ENCODE measurements at places on chromosomes 3 and 15. TPM values are rescaled to one million over a fixed set of nuclear protein-coding genes. Genes with fewer than 3 reads are reported as not detected.

DNA sequence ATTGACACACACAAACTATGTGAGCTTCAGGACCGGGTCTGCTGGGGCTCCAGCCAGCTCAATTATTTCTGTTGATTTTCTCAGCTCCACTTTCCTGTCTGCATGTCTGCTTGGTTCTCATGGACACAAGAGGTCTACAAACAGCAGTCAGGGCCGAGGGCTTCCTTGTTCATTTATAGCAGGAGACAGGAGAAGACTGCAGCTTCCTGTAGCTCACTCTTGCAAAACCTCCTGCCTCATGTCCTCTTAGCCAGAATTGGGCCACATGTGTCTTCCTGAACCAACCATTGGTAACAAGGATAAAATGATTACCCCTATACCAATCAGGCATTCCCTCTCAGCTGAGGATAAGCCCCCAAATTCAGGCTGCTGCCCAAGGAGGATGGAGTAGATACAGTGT lies 182.8 kb downstream of the TLE3 start:
- H3K4me1 ChIP-seq = no peaks in the 10 kb centered on the region
- H3K36me3 ChIP-seq = no peaks in the 10 kb centered on the region
- H3K4me3 ChIP-seq = no peak overlapping the region
- H3K27me3 ChIP-seq = no peaks in the 10 kb centered on the region

DNA sequence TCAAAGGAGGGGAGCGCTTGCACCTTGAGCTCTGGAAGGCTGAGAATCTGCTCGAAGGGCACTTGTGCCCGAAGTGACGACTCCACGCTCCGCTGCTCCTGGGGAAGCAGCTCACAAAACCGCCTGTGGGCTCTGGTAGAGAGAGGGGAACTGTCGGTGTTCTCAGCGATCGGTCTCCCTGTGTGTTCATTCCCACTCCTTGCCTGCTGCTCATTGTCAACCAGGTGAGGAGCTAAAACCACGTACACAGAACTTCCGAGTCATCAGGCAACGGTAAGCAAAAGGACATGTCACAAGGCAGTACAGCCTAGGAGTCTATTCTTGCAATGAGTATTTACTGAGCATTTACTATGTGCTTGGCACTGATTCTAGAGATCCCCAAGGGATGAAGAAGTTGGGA lies 1.5 kb downstream of the CIB1 start:
- peaks cover 8% of the 10 kb centered on the region for H3K36me3 ChIP-seq
- H3K27me3 ChIP-seq = no peaks in the 10 kb centered on the region
- peak overlapping the region; percentile 89 for H3K4me3 ChIP-seq
- no peak for DNase-seq

DNA sequence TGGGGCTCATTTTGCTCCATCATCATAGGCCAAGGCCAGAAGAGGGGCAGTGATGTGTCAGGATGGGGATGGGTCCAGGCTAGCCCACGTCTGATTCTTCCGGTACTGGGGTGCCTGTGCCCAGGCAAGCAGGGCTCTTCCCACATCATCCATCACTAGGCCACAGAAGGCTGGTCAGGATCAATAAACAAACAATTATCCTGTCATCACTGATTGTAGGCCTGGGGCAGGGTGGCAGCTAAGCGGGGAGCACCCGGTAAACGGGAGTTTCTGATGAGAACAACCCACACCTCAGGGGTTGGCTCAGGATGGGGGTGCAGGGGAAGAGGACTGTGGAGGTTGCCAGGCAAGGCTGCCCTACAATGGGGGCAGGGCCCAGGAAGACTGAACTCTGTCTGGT lies 18.1 kb upstream of the CACNA2D2 start:
- DNase-seq = no peak
- H3K4me1 ChIP-seq = peaks cover 18% of the 10 kb centered on the region
- peaks cover 11% of the 10 kb centered on the region for H3K27me3 ChIP-seq
- H3K4me3 ChIP-seq = no peak overlapping the region
- H3K27ac ChIP-seq = no peak overlapping the region

DNA sequence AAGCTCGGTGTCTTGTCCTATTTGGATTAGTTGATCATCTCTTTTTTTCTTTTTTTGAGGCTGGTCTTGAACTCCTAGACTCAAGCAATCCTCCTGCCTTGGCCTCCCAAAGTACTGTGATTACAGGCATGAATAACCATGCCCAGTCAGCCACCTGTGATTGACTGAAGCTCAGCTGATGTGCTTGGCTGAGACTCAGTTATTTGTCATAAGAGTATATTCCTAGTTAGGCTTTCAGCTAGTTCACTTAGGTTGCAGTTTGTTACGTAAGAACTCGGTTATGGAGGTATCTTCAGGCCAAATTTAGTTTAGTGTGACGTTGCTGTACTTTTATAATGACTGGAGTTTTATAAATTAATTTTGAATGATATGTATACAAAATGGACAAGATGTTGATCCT lies 365.0 kb downstream of the SV2B start:
- no peaks in the 10 kb centered on the region for H3K27me3 ChIP-seq
- H3K27ac ChIP-seq = no peak overlapping the region
- no peak overlapping the region for H3K4me3 ChIP-seq
- H3K36me3 ChIP-seq = no peaks in the 10 kb centered on the region

GRCh38 chr15:40249477-40250303 lies 10.8 kb downstream of the PAK6 start:
- no peak overlapping the region for H3K27ac ChIP-seq
- peaks cover 2% of the 10 kb centered on the region for H3K36me3 ChIP-seq
- peaks cover 30% of the 10 kb centered on the region for H3K27me3 ChIP-seq

DNA sequence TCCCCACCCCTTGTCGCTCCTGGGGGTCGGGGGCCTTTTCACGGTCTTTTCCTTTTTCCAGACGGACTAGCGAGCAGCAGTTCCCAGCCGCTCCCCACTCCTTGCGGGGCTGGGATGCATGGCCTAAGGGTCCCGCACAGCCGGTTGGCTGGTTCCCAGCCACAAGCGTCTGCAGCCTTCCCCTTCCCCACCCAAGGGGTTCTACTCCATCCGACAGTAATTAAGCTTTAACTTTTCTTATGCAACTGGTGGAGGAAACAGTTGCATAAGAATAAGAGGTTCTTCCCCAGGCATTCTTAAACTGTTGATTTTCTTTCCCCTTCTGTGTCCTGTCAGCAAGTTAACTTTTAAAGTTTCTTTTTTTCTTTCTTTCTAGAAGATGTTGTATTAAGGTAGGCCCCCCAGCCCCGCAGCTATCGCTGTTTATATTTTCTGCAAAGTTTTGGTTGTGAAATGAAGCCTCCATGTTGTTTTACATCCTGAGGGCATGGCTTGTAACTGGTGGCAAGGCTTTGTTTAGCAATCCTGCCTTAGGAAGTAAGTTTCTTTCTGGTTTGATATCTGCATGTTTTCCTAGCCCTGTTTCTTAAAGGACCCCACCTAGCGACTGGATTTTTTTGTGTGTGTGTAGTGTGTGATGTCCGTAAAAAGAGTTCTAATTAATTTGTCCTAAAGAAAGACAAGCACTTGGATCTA lies 207.5 kb downstream of the ZNF385D start:
- H3K27me3 ChIP-seq = no peaks in the 10 kb centered on the region
- DNase-seq = no peak
- no peaks in the 10 kb centered on the region for H3K4me1 ChIP-seq
- no peak overlapping the region for H3K4me3 ChIP-seq

DNA sequence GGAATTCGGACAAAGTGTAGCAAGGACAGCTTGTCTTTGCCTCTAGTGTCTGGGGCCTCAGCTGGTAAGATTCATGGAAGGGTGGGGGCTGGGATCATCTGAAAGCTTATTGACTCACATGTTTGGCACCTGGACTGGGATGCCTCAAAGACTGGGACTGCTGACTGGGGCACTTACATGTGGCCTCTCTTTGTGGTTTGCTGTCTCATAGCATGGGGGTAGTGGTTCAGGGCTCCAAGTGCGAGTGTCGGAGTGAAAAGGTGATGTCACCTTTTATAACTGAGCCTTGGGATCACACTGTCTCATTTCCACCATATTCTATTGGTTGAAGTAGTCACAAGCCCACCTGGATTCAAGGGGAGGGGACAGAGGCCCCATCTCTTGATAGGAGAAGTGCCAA lies 6.8 kb downstream of the MFSD1 start:
- peaks cover 14% of the 10 kb centered on the region for H3K4me1 ChIP-seq
- no peak overlapping the region for H3K4me3 ChIP-seq
- peak; percentile 13 for DNase-seq
- no peak overlapping the region for H3K27ac ChIP-seq
- H3K27me3 ChIP-seq = no peaks in the 10 kb centered on the region

- no peaks in the 10 kb centered on the region for H3K36me3 ChIP-seq
- no peaks in the 10 kb centered on the region for H3K4me1 ChIP-seq
- H3K4me3 ChIP-seq = no peak overlapping the region
- peaks cover 49% of the 10 kb centered on the region for H3K27me3 ChIP-seq
- no peak overlapping the region for H3K27ac ChIP-seq
Measured at GRCh38 chr15:62951481-62951880, 91.1 kb upstream of the TPM1 start.

DNA sequence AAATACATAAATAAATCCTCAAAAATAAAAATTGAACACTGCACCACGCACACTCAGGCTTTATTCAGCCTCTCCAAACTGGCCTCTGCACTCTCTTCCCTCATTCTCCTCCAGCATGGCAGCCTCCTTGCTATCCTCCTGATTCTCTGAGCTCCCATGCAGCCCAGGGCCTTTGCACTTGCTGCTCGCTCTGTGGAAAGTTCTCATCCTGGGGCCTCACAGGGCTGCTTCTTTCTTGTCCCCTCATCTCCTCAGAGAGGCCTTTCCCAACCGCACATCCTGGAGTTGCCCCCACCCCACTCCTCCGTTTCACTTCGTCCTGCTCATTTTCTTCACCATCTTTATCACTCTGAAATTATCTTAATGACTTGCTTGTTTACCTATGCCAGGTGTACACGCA lies 123.0 kb downstream of the SHQ1 start:
- no peaks in the 10 kb centered on the region for H3K36me3 ChIP-seq
- no peak overlapping the region for H3K4me3 ChIP-seq
- H3K27ac ChIP-seq = no peak overlapping the region
- H3K4me1 ChIP-seq = peaks cover 31% of the 10 kb centered on the region
- H3K27me3 ChIP-seq = no peaks in the 10 kb centered on the region
- DNase-seq = no peak

- H3K27me3 ChIP-seq = peaks cover 21% of the 10 kb centered on the region
- H3K4me1 ChIP-seq = no peaks in the 10 kb centered on the region
- no peak overlapping the region for H3K4me3 ChIP-seq
- peak; percentile 5 for DNase-seq
Measured at GRCh38 chr15:60297047-60297446, 100.7 kb downstream of the ANXA2 start.

- H3K4me1 ChIP-seq = no peaks in the 10 kb centered on the region
- no peaks in the 10 kb centered on the region for H3K27me3 ChIP-seq
- no peak overlapping the region for H3K4me3 ChIP-seq
Measured at GRCh38 chr3:120399372-120399771, 50.2 kb upstream of the LRRC58 start.

- no peaks in the 10 kb centered on the region for H3K36me3 ChIP-seq
- H3K4me3 ChIP-seq = no peak overlapping the region
- H3K27ac ChIP-seq = no peak overlapping the region
Measured at GRCh38 chr3:150639262-150639661, 36.1 kb downstream of the SELENOT start.

GRCh38 chr15:64006642-64007041 lies 39.6 kb downstream of the DAPK2 start:
- DNase-seq = no peak
- H3K4me1 ChIP-seq = peaks cover 34% of the 10 kb centered on the region
- H3K4me3 ChIP-seq = no peak overlapping the region
- H3K36me3 ChIP-seq = no peaks in the 10 kb centered on the region

GRCh38 chr3:53084310-53085001 lies 38.6 kb upstream of the SFMBT1 start:
- no peaks in the 10 kb centered on the region for H3K27me3 ChIP-seq
- H3K4me1 ChIP-seq = no peaks in the 10 kb centered on the region
- H3K36me3 ChIP-seq = peaks cover 3% of the 10 kb centered on the region
- no peak overlapping the region for H3K27ac ChIP-seq

DNA sequence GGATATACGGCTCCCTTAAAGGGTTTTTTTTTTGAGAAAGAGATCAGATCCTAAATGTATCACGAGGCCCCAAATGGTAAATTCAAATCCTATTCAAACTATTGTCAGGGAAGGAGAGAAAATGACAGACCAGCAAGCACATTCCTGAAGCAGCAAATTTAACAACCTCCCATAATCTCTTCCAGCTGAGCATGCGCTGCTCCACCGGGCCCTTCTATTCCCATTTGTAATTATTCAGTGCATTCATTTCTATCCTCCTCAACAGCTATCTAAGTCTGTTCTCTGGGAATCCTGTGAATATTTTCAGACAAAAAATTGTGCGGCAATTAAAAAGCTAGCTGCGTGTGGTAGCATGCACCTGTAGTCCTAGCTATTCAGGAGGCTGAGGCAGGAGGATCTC lies 43.2 kb downstream of the MAGI1 start:
- no peak for DNase-seq
- no peak overlapping the region for H3K4me3 ChIP-seq
- H3K4me1 ChIP-seq = no peaks in the 10 kb centered on the region
- no peaks in the 10 kb centered on the region for H3K36me3 ChIP-seq

DNA sequence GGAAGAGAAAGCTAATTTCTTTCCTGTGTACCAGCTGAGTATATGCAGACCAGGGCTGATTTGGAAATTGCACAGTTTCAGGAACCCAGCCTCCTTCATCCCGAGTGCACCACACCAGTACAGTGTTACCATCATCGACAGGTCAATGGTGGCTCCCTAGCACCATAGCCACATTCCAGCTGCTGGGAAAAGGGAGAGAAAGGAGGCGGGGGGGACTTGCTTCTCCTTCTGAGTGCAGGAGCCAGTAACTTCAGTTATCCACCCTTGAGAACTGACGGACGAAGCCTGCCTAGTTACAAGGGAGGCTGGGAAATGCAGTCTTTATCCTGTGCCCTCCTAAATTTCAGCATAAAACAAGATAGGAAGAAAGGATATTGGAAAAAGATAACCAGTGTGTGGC lies 129.7 kb upstream of the PRICKLE2 start:
- H3K4me3 ChIP-seq = no peak overlapping the region
- DNase-seq = no peak
- no peak overlapping the region for H3K27ac ChIP-seq
- H3K4me1 ChIP-seq = peaks cover 4% of the 10 kb centered on the region
- no peaks in the 10 kb centered on the region for H3K36me3 ChIP-seq

Gene TGFBR2
- total RNA-seq = 45.9 TPM

Gene SI
- not detected for total RNA-seq

Gene COL6A6
- not detected for total RNA-seq

Gene MESP2
- total RNA-seq = not detected

Gene CLDN18
- not detected for total RNA-seq

Gene ABHD5
- total RNA-seq = 19.8 TPM

All from activated T-cell treated with anti-CD3 and anti-CD28 coated beads, Interleukin-2, amount 50 U/mL, for 72 hours (primary cell).